Myocyte (in vitro differentiated cells): ENCODE measurements at places on chromosomes 12 and 14. TPM values are rescaled to one million over a fixed set of nuclear protein-coding genes. Genes with fewer than 3 reads are reported as not detected.

GRCh38 chr12:1083889-1084262 is 92.9 kb downstream of the ERC1 start:
- peak; percentile 3 for DNase-seq

DNA sequence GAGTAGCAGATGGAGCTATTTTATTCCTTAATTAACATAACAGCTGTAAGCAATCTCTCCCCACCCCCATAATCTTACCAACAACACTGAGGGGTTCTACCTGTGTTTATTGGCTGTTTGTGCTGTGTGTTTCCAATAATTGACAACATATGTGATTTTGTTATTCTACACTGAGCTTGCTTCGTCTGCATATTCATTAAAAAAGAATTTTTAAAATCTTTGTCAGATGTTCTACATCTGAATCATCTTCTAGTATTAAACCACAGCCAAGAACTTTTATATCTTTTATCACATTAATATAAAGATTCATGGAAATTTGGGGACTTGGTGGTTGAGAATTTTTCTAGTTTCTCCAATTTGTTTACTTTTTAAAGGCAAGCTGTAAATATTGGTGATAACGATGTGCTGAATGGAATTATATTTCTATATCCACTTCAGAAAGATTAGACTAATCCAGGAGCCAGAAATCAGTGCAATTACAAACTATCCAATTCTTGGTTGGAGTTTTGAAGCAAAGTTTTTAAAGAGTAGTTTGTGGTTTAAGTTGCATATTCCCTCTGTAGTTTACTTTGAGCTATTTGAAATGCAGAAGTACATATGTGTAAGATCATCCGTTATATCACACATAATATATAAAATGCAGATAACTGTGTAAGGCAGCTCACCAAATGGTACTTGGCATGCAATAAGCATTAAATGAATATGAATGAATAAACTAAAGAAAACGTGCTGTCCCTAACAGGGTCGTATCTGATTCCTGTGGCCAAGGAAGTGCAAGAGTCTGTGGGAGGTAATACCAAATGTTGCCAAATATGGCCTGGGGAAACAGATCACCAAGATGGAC is 206.9 kb downstream of the PELI2 start:
- DNase-seq, result no peak

GRCh38 chr14:25069879-25070278 is 19.9 kb upstream of the STXBP6 start:
- DNase-seq, result peak; percentile 68

- no peak for DNase-seq
These were observed 5.3 kb downstream of the LRP1-AS start for GRCh38 chr12:57142121-57142520.

DNA sequence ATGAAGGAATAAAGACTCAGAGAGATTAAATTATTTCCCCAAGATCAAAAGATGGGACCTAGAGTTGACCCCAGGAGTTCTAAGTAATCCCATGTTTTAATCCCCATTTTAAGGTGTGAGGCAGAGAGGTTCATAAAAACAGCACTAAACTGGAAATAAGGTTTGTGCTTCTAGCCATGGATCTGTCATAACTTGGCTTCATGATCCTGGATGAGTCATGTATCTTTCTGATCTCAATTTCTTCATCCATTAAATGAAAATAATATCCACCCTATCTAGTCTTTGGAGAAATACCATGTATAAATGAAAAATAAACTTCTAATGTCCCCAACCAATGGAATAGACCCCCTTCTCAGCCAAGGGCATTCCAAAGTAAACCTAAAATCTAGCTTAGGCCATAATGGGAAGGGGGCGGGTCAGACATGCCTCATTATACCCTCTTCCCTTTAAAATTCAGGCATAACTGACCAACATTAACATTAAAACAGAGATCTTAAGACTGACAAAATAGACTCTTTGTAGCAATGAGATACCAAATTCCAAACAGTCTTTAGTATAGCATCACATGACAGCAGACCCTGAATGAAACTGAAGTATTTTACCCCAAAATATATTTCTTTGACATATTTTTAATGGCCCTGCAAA is 47.8 kb downstream of the SLC41A2 start:
- no peak for DNase-seq

GRCh38 chr12:101925361-101925760 is 48.0 kb downstream of the DRAM1 start:
- DNase-seq, result peak; percentile 96

PLEKHA5 gene
- 15.8 and 19.5 TPM in 2 replicates for total RNA-seq

DNA sequence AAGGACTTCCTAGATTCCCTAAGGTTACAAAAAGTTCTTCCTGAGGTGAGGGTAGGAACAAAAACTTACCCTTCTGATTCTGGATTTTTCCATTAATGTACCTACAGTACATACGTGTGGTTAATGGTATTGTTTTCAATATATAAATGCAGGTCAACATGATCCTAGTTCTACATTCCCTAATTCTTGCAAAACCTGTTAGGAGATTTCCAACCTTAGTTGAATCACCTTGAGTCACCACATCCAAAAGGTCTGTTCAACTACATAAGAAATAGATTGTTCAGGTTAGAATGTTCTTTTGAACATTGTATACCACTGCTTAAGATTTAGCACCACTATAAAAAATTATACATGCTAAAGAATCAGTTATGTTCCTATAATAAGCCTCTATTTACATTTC is 118.9 kb downstream of the GARIN6 start:
- no peak for DNase-seq

RASSF9 gene
- 0.05 and 0.08 TPM in 2 replicates for total RNA-seq

DNA sequence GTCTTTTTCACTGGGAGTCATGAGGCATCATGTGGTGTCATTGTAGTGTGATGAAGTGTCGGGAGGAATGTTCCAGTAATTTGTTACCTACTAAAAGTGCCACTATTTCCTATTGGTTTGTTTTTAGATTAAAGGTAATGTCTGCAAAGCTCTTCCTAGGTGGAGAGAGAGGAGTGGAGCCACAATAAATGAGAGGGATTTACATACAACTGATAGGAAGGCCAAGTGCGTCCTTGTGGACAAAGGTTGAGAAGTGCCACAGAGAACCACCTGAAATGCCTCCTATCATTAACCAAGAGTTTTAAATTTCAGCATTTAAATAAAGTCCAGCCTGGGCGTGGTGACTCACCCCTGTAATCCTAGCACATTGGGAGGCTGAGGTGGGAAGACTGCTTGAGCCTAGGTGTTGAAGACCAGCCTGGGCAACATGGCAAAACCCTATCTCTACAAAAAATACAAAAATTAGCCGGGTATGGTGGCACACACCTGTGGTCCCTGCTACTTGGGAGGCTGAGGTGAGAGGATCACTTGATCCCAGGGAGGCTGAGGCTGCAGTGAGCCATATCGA is 2.5 kb upstream of the SNX6 start:
- DNase-seq, result no peak

- no peak for DNase-seq
These were observed 31.1 kb downstream of the MYF5 start for GRCh38 chr12:80747800-80748199.
